Islet precursor cell (in vitro differentiated cells): ENCODE measurements at places on chromosomes 11 and 22.

DNA sequence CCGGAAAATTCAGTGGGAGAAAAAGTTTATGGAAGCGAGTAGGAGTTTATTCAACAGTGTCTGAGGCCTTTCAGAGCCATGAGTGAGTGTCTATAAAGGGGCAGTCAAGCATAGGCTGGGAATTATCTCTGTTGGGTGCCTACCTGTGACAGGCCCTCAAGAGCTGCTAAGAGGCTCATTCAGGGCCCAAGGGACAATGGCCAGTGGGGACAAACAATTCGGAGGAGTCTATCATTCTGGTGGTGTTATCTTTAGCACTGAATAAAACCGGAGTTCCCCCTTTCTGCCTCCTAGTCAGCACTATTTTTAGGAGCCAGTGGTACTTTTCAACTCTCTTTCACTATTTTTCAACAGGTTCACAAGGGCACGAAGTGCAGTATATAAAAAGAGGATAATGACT, 89.5 kb upstream of the HTATIP2 start:
- DNase-seq, result no peak

DNA sequence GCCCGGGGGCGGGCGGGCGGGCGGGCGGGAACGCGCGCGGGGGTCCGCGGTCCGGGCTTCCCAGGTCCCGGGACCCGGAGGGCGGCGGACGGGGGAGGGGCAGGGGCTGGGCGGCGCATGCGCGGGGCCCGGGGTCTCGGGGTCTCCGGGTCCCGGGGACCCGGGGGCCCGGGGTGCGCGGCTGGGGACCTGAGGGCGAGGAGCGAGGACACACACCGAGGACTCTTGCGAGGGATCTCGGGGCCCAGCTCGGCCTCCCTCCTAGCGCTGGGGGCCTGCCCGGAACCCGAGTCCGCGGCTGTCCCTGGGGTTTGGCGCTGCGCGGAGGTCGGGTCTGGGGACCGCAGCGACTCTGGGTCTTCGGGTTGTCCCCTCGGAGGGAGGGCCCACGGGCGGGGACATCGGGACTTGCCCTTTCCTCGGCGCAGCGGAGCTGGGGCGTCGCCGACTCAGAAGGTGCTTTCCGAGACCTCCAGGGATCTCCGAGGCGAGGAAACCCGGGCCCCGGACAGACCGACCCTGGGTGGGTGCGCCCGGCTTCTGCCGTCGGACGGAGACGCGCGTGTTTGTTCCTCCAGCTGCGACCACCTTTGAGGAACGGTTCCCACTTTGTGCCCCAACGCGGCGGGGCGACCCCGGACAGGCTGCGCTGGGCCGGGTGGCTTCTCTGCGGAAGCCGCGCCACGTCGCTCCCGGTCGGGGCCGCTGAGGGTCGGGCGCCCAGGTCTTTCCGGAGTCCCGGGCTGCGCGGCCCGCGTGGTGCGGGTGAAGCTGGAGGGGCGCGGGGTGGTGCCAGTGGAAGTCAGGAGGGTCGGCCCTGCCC, 540 bp downstream of the PPARA start:
- DNase-seq, result peak; percentile 59

DNA sequence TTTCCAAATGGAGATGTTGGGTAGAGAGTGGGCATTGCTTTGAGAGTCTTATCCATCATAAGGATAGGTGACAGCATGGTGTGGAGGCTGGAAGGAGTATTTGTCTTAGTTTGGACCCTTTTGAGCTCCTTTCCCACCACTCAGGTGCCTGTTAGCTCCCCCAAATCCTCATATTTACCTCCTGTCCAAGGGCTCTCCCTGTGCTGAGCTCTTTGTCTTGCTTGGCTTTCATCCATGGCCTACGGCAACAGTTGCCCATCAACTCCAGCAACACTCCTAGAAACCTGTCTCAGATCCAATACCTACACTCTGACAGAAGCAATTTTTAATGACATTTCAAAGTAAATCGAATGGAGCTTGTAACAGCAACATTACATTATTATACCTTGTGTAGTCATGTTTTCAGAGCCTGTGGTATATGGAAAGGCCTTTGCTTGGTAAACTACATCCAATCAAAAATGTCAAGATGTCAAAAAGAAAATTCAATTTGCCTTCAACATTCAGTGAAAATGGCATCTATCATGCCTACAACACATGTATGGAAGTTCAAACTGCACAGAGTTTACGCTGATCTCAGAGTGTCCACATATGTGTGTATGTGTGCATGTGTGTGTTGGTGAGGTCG, 49.4 kb upstream of the CCDC90B start:
- DNase-seq, result no peak

DNA sequence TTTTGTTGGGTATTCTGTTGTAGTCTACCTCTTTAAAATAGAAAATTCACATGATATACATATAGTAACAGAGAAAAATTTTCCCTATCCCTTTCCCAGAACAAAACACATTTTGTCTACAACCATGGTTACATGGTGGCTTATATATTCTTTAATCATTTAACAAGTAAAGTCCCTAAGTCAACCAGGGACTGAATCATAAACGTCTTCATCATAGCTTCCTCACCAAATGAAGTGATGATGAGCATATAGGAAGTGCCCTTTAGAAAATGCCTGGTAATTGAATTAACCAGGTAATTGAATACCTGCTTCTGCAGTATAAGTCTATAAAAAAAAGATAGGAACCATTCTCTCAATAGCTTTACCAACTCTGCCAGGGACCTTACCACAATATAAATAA, 101.2 kb downstream of the APOL5 start:
- DNase-seq, result no peak

GRCh38 chr11:59787255-59787588, 23.4 kb downstream of the MRPL16 start:
- DNase-seq, result no peak

DNA sequence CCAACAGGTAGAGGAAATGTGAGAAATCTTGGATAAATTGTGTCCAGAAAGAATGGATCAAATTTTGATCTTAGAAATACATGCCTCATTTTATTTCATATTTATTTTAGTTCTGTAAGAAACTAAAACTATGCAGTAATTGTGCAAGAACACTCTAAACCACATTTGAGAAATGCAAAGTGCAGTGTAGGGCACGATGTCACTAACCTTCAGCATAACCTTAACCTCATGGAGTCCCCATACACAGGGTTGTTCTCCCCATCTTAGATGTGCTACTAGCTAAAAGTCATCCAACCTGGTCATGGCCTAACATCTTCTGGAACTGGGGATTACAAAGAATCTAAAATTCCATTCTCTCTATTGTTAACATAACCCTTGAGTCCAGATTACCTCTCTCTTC, 48.4 kb upstream of the ARHGAP42 start:
- DNase-seq, result no peak

- DNase-seq, result no peak
Measured at GRCh38 chr11:90355200-90355599, 132.4 kb upstream of the CHORDC1 start.

DNA sequence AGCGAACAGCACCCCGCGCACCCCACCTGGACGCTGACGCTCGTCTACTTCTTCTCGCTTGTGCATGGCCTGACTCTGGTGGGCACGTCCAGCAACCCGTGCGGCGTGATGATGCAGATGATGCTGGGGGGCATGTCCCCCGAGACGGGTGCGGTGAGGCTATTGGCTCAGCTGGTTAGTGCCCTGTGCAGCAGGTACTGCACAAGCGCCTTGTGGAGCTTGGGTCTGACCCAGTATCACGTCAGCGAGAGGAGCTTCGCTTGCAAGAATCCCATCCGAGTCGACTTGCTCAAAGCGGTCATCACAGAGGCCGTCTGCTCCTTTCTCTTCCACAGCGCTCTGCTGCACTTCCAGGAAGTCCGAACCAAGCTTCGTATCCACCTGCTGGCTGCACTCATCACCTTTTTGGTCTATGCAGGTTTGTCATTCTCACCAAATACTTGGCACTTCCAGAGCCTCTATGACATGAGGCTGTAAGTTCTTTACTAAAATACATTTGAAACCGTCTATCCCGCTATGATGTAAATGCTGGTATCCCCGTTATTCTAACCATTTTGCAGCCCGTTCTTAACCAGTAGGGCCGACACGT, 535 bp downstream of the AQP11 start:
- peak; percentile 71 for DNase-seq

GRCh38 chr11:75214411-75214821, 26.2 kb upstream of the TPBGL start:
- DNase-seq, result peak; percentile 96

DNA sequence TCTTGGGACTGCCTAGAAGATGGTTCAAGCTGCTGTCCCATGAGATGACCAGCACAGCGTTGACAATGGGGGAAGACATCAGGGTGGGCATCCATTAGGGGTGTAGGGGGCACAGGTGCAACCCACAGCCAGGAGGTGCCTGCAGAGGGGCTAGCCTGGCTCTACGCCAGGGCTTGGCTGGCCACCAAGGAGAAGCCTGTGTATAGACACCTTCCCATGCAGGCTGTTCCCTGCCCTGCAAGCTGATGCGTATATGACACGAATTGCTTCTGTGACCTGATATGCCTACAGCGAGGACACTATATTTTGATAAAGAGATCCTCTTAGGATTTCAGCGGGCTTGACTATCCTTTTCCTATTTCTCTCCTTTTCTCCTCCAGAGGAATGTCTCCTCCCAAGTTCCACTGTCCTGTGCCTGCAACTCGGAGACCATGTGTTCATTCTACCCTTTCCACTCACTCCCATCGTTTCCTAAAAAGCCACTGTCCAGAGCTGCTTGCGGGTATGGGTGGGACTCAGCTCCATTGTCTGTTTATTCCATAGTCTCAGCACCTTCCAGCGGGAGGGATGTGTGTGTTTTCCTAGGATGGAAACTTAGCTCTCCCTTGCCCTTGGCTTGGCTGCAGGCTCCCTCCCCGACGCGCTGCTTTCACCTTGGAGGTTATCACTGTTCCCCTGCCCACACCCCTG, 56.1 kb downstream of the ST14 start:
- no peak for DNase-seq

- DNase-seq, result no peak
Measured at GRCh38 chr11:64231546-64231945, 1.2 kb downstream of the DNAJC4 start.

GRCh38 chr11:128521682-128522054, 65.7 kb downstream of the ETS1 start:
- no peak for DNase-seq

- DNase-seq, result no peak
Measured at GRCh38 chr22:49132009-49132408, 695.7 kb downstream of the BRD1 start.

DNA sequence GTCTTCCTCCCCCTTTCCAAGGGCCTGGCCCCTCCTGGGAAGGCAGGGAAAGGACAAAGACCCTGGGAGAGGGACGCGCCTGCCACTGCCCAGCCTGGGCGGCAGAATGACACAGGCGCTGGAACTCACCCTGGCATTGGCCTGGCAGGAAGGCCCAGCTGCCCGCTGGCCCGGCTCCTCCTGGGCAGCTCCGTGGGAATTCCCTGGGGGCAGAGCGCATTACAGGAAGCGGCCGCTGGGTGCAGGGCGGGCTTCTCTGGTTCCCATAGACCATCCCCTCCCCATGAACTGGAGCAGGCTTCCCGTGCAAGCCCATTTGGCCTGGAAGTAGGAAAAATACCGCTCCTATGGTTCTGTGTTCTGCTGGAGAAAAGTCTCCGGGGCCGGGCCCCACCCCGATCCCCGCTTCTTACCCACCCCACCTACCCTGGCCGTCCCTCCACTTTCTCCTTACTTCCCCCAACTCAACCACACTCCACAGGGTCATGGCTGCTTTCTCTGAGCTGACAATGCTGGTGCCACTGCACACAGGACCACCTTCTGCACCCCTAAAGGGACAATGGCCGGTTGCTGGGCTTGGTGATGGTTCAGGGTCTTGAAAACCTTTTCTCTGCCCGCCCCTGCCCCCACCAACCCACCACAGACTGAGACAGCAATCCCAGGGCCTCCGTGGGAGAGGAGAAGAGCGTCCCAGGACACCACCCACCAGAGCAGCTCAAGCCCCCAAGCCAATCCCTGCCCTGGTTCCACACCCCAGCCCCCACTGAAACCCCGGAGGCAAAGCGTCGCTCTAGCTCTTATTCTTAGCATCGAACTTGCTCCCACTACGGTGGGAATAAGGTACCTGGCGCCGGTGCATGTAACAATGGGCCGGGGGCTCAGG, 58.9 kb downstream of the LINC01488 start:
- DNase-seq, result peak; percentile 73

DNA sequence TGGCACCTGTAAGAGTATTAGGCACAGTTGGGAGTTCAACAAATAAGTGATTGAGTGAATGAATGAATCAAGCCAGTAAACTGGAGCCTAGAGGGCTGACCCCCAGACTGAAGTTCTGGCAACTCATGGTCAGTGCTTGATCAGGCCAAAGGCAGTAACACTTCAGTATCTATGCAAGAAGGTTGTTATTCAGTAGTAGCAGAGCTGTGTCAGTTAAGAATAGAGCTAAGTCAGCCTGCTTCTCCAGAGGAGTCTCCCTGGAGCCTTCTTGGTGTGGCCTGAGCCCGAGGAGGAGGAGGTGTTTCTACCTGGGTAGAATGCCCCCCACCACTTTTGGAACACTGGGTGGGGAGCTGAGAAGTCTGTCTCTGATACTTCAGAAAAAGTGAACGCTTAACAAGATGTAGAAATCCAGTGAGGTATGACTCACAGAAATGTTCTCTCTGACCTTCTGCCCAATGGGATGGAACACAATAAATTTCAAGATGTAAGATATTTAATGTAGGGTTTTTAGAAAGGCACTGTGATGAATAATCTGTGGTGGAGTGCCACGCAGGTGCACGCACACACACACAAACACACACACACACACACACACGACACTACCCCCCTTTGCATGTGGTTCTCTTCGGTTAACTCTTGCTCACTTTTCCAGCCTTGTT, 219.9 kb downstream of the HIPK3 start:
- DNase-seq, result no peak

- no peak for DNase-seq
Measured at GRCh38 chr11:32920570-32920969, 28.0 kb downstream of the QSER1 start.

DNA sequence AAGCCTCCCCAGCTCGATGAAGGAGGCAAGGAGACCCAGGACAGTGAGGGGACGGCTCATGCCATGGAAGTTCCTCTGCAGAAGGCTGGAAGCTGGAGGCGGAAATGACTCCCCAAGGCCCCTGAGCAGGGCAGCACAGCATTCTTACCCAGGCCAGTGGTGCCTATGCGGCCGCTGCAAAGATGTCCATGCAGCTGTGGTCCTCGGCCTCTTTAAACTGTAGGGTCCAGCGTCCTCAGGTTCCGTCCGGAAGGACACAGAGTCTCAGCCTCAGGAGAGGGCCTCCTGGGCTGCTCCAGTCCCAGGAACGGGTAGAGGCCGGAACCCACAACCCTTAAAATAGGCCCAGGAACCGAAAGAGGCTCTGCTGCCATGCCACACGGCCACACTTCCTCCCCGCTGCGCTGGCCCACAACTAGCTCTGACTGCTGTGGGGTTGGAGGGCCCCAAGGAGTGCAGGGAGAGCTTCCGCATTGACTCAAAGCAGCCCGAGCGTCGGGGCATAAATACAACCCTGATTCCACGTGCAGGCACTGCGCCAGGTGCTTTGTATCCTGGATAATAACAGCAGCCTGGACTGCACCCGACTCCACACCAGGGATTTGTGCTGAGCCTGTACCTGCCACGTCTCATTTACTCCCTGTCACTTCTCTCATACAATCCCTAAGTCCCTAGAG, 5.5 kb downstream of the KIAA0930 start:
- no peak for DNase-seq

- peak; percentile 70 for DNase-seq
Measured at GRCh38 chr22:50260801-50261614, 475 bp downstream of the MAPK12 start.
